Fibroblast of skin of scalp (primary cell): ENCODE measurements at places on chromosomes 5 and 9.
A peak's percentile ranks its signal among the peaks of the same experiment; 100 is the strongest.

DNA sequence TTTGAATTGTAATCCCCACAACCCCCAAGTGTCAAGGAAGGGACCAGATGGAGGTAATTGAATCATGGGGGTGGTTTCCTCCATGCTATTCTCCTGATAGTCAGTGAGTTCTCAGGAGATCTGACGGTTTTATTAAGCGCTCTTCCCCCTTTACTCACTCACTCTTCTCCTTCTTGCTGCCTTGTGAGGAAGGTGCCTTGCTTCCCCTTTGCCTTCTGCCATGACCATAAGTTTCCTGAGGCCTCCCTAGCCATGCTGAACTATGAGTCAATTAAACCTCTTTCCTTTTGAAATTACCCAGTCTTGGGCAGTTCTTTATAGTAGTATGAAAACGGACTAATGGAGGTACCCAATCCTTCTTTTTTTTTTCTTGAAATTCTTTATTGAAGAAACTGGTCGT, 2.2 kb upstream of the CEP120 start:
- DNase-seq: no peak

- DNase-seq: no peak
These were observed 58.1 kb downstream of the HAPLN1 start for GRCh38 chr5:83662558-83662957.

DNA sequence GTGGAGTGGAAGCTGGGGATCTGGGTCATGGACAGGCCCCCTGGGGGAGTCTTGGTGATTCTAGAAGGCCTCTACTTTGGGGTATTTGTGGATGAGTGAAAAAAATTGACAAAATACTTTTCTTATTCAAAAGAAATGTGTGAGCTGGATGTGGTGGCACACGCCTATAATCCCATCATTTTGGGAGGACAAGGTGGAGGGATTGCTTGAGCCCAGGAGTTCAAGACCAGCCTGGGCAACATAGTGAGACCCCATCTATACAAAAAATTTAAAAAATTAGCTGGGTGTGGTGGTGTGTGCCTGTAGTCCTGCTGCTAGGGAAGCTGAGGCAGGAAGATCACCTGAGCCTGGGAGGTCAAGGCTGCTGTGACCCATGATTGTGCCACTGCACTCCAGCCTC, 6.6 kb upstream of the NCS1 start:
- no peak for DNase-seq

GRCh38 chr5:135990528-135991255, 35.9 kb upstream of the LECT2 start:
- no peak for DNase-seq

- peak; percentile 6 for DNase-seq
These were observed 359.7 kb downstream of the TRIM32 start for GRCh38 chr9:117046666-117047327.

GRCh38 chr5:163407034-163407655, 30.2 kb upstream of the CCNG1 start:
- DNase-seq: peak; percentile 33

GRCh38 chr5:42252306-42252705, 170.9 kb upstream of the GHR start:
- no peak for DNase-seq

GRCh38 chr9:29100762-29101161, 1527.5 kb upstream of the C9orf72 start:
- DNase-seq: no peak

DNA sequence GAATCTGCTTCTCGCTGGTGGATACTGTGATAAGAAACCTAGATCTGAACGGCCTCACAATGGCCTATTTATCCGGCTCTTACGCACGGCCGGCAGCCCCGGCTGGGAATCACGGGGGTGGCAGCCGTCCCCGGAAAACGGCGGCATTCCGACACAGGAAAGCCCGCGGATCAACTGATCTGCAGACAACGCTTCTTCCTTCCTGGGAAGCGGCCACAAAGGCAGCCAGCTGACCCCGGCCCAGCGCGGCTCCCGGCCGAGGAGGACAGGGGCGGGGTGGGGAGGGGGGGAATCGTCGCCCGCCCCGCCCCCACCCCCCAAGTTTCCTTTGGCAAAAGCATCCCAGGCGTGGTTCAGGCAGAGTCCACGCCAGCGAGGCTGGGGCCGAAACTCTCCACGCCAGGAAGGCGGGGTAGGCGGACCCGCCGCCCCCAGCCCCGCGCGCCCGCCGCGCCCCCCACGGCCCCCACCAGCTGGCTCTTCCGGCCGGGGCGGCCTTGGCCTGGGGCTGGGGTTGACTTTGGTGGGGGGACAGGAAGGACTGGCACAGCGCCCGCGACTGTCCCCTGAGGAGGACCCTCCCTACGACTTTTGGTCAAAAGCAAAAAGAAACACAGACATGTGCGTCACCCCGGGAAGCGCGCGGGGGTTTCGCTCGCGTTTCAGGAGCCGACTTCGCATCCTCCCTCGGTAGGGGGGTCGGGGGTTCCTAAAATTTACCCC, 247.7 kb upstream of the ANKRD55 start:
- peak; percentile 43 for DNase-seq

GRCh38 chr9:9498128-9498527, 1114.7 kb downstream of the PTPRD start:
- DNase-seq: no peak

DNA sequence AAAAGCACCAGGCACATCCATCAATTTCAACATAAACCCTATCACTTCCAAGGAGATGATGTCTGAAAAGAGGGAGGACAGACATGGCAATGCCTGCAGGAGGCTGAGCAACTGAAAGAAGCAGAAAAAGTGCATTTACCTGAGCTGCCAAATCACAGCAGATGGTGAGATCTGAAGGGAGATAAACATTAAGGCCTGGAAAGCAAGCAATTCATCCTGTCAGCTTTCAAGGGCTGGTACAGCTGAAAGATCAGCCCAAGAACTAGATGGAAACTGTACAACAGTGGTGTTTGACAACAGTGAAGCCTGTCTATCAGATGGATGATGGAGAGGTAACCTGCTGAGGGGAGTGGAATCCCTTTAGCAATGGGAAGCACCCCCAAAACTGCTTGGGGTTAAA, 433.2 kb upstream of the ZNF608 start:
- DNase-seq: no peak
